ENCODE measurements at places on chromosomes 7 and 10.

- DNase-seq, result no peak
Observed at GRCh38 chr10:26869528-26869927, 8.8 kb upstream of the ABI1 start.

- DNase-seq, result no peak
Observed at GRCh38 chr10:12382157-12382548, 32.8 kb downstream of the CAMK1D start.

GRCh38 chr7:152859781-152860191 is 100.2 kb downstream of the ACTR3B start:
- DNase-seq, result no peak

GRCh38 chr10:23829556-23829955 is 379.4 kb upstream of the KIAA1217 start:
- no peak for DNase-seq

GRCh38 chr10:128932071-128932820 is 534.8 kb upstream of the MGMT start:
- no peak for DNase-seq

GRCh38 chr10:113992471-113993011 is 51.1 kb upstream of the ADRB1 start:
- DNase-seq, result no peak

- peak; percentile 83 for DNase-seq
Observed at GRCh38 chr7:24757353-24758275, at the start of gene GSDME. Gene GSDME (minus strand): TSS chr7:24757464. CDS start chr7:24749774, 7,690 bp downstream.

GRCh38 chr10:88879534-88880281 is at the start of gene STAMBPL1:
Gene STAMBPL1 (plus strand): TSS chr10:88880245. CDS start chr10:88901709, 21,464 bp downstream.
- DNase-seq, result no peak

GRCh38 chr7:19268737-19269136 is 123.5 kb upstream of the FERD3L start:
- DNase-seq, result no peak

DNA sequence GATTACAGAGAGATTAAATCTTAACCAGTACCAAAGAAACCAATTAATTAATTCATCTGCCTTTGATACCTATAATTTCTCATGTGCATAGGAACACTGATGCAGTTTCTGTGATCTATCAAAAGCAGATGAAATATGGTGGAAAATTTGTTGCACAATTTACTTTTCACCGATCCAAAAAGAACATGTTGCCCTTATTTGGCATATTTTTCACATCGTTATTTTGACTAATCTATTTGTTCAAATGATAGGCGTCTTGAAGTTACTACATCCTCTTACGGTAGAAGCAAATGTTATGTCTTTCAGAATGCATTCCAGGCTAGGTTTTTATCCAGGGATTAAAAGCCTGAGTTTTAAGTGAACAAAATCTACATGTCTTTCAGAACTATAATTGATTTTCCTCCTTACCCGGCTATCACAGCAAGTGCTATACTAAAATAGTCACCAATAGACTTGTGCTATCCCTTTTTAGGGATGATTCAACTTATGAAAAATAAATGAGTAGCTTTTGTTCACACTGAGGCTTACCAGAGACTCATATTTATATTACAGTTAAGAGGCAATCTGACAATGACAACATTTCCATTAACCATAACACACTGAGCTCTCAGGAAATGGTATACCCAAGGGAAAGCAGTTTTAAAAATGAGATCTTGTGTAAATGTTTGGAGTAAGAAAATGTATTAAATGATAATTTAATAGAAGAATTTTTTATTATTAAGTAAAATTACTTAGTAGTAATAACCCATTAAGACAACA is 16.8 kb upstream of the TES start:
- no peak for DNase-seq

GRCh38 chr7:30800785-30801252 is 29.6 kb downstream of the MINDY4 start:
- DNase-seq, result peak; percentile 63

- no peak for DNase-seq
Observed at GRCh38 chr7:110669410-110669809, 421.5 kb upstream of the LRRN3 start.

DNA sequence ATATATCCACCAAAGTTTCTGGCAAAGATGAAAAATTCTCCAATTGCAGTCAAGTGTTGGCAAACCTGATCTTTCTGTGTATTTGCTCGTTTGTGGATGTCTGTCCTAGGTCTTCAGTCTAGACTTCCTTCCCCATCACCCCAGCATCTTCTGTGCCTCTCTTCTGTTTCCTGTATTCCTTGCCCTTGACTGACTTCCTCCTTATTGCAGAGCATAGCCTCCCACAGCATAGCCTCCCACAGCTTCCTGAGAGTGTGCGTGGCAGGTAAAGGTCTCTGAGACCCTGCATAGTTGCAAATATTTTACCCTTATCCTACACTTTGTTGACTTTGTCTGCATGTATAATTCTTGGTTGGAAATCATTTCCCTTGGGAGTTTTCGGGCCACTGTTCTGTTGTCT is 18.4 kb downstream of the SLC18A2 start:
- DNase-seq, result no peak

DNA sequence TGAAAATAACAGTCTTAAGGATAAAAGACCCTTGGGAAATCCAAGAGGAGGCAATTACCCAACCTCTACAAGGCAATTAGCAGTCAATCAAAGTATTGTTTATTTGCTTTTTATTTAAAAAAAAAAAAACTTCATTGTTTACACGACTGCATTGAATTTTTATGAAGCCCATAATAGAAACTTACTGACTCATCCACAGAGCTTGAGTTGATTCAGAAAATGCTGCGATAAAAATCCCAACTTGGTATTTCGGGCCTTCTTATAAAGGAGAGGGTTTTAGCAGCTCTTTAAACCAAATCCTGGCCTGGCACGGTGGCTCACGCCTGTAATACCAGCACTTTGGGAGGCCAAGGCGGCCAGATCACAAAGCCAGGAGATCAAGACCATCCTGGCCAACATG is 69.2 kb upstream of the PALS2 start:
- no peak for DNase-seq

- no peak for DNase-seq
Observed at GRCh38 chr7:140595468-140596092, 45.0 kb downstream of the DENND2A start.

DNA sequence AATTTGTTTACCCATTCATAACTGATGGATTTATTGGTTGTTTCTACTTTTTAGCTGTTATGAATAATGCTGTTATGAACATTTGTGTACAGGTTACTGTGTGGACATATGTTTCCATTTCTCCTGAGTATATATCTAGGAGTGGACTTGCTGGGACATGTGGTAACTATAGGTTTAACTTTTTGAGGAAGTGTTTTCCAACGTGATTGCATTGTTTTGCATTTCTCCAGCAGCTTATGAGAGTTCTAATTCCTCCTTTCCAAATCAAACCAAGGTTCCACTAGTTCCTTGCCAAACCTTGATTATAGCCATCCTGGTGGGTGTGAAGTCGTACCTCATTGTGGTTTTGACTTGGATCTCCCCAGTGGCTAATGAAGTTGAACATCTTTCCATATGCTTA is 2.6 kb upstream of the PRF1 start:
- no peak for DNase-seq
